ENCODE measurements at places on chromosomes 4 and X.
A peak's percentile ranks its signal among the peaks of the same experiment; 100 is the strongest.

DNA sequence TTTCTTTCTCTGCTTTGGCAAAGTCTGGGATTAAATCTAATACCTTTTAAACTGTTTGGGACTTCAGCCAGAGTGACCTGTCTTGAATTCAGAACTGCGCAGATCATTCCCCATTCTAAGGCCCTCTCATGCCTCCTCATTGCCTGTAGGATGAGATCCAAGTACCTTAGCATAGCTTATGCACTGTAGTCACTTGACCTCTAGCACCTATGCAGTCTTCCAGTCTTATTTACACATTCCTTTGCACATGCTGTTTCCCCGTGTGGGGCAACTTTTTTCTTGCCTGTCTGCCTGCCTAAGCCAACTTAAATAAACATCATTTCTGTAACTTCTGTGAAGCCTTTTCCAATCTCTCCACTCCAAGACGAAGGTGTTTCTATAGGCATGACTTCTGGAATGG, 68.4 kb downstream of the AR start:
- no peak for DNase-seq

DNA sequence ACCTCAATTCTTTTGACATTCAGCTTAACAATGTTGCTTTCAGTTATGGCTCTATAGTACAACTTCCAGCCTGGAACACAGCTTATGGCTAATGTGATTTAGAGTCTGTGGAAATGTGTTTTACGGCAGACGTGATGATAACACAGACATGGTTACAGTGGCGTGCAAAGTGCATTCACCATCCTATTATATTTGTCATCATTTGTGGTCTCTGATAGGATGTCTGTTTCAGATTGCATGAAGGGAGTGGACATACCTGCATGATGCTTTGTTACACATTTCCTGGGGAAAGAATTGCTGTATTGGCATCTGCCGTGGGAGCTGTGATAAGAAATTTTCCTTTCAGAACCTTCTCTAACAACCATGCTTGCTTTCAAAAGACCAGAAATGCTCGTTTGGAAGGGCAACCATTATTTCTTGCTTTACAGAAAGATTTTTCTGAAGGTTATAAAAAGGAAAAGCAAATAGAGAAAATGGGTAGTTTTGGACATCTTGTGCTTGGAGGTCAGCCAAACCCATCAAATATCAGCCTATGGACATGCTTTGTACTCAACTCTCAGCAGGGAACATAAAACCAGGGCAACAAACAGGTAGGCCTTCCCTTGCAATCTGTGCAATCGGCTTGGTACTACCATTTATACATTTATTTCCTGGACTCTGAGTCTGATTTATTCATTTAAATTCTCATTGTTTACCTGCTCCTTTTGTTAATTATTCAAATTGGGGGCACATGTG, 273.9 kb downstream of the TLL1 start:
- no peak for DNase-seq

GRCh38 chr4:189002475-189002874, 863.2 kb downstream of the TRIML1 start:
- DNase-seq = no peak

DNA sequence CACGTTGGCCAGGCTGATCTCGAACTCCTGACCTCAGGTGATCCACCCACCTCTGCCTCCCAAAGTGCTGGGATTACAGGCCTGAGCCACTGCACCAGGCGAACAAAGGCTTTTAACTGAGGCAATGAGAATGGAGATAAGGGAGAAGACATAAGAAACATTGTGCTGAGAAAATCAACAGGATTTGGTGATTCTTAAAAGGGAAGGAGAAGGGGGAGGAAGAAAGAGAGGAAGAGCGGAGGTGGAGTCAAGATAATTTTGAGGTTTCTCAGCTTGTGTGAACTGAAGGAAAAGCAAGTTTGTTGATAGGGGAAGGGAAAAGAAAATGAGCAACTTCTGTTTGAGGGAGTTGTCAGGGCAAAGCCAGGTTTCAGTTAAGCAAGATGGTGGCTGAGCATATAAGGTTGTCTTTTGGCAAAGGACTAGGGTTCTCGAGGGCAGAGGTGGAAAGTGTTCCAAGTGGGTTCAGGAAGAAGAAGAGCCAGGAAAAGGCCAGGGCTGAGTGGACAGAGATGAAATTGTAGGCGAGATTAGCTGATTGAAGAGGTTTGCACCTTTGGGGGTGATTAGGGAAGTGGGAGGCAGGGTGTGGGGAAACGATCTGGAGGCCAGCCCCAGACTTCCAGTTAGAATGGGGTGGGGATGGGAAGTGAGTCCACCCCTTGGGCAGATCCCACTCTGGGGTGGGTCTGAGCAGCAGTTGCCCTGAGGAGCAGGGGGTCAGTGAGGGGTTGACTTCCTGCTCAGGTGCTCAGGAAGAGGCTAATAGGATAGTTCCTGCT, 7.8 kb downstream of the DOCK11 start:
- DNase-seq = peak; percentile 36

DNA sequence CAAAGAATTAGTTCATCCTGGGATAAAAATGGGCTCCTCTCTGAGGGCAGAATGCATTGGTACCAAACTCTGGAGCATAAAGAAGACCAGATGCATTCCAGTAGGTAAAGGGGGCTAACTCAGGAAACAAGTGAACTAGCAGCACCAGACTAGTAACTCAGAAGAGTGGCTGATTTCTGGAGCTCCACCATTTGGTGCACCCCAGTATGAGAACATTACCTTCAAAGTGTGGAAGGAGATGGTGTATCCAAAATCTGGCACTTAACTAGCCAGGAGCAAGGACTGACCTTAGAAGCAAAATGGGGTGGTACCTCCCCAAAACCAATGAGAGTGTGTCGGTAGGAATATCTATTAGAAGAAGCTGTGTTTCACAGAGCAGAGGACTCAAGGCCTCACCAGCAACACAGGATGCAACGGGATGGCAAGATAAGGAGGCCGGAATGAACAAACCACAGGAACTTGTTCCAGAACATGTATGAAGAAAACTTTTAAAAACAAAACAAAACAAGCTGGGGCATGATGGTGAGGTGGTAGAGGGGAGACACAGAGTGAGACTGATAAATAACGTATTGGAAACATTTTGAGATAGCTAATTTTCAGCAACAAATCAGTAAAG, 142.3 kb downstream of the INPP4B start:
- DNase-seq = no peak

DNA sequence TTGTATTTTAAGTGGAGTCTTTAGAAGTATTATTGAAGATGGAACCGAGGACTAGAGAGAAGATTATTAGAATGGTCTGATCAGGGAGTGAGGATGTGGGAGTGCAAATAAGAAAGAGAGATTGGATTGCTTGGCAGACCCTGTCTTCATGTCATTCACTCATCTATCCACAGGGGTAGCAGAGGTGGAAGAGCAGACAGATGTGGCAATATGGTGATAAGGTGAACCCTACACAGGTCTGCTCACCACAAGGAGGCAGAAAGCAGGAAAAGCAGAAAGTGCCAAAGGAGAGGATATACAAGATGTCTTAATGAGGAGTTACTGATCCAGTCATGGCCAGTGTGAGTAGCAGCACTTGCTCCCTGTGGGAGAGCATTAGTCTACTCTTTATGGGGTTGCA, 129.4 kb downstream of the MAGEE2 start:
- no peak for DNase-seq

- no peak for DNase-seq
These were observed 309.8 kb upstream of the GALNT7 start for GRCh38 chr4:172858731-172859230.

DNA sequence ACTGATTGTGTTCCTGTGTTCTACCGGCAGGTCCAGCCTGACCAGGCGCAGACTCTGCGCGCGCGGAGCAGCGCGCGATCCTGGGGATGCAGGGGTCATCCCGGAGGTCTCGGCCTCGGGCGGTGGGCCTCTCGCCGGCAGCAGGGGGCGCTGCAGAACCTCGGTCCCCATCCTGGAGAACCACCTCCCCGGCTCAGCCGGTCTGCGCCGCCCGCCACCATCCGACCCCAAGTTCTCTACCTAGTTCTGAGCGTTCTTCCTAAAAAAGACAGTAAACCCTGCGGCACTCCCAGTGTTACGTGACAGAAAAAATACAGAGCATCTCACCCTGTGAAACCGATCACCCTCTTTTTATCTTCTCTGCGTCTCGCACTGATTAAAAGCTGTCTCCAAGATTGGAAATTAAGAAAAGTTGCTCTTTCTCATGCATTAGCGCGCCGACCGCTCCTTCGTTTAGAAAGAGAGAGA, 1.6 kb downstream of the TRPC3 start:
- no peak for DNase-seq

- DNase-seq = no peak
These were observed 46.5 kb downstream of the HADH start for GRCh38 chr4:108036213-108036612.

DNA sequence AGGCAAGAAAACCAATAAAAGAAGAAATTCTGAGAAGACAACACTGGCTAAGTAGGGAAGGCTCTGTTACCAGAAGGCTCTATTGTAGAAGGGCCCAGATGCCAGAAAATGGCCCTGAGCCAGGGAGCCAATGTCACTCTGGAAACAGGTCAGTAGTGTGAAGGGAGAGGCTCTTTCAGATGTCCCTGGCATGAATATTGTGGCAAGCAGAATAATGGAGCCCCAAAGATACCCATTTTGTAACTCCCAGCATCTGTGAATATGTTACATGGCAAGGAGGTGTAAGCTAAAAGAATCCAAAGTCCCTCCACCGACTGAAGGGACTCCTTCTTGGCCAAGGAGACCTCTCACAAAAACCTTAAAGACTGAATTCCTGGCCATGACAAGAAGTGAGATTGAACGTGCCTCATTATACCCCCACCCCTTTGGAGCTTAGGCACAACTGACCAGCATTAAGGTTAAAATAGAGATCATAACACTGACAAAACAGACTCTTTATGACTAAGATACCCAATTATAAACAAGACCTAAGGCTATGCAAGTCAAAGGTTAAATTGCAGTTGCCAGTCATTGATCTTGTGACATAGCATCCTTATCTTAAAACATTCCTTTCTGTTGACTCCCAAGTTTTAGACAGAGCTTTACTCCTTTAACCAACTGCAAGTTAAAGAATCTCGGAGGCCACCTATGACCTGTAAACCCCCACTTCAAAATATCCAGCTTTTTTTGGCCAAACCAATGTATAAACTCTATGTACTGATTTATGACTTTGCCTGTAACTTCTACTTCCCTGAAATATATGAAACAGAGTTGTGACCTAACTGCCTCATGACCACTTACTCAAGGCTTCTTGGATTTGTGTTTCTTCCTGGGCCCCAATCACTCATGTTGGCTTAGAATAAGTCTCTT, 42.2 kb upstream of the SMIM10 start:
- no peak for DNase-seq

- DNase-seq = peak; percentile 38
These were observed 19.3 kb upstream of the SPIN2A start for GRCh38 chrX:57156397-57157049.

GRCh38 chrX:119015407-119016237, 41.2 kb downstream of the LONRF3 start:
- peak; percentile 86 for DNase-seq

DNA sequence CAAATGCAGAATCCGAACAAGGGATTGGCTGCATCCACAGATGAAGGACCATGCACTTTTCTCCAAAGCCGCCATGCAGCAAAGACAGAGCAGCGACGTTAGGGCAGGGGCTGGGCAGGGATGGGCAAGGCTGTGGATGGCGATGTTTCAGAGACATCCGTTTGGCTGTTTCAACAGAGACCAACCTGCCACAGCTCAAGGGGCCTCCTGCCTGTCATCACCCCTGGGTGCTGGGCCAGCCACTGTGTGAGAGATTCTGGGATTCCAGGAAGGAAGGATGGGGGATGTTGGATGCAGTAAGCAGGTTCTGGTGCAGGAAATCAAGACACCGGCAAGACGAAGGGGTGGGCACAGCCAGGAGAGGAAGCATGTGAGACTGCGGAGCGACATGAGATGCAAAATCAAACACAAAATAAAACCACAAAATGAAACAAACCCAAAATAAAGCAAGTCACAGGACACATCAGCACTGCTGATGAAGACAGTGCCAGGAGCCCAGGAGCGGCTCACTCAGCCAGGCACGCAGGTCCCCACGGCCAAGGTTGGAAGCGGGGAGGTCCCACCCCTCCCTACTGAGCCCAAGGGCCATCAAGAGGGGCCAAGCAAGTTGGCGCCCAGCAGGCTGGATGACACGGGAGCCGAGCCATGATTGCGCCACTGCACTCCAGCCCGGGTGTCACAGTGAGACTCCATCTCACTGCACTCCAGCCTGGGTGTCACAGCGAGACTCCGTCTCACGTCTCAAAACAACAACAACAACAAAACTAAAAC, 68.1 kb downstream of the FAM53A start:
- no peak for DNase-seq

GRCh38 chr4:77113069-77113468, 37.3 kb upstream of the CCNI start:
- no peak for DNase-seq

DNA sequence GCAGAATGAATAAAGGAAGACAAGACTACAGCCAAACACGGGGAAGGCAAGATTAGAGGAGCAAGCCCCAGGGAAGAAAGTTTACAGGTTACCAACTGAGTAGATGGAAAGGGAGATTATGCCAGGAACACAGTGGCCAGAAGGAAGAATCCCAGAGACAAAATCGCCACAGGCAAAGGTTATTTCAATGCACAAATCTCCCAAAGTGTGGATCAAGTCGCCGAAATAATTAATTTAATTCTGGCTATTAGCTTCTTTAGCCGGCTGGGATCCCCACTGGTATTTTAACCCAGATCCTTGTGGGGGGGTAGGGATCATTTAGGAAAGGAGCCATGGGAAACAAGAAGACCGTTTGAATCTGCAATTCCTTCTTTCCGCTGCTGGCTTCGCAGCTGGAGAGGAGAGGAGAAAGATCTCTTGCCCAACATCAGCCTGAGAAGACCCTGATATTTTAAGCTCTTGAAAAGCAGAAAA, 171.0 kb downstream of the DHX15 start:
- DNase-seq = no peak

DNA sequence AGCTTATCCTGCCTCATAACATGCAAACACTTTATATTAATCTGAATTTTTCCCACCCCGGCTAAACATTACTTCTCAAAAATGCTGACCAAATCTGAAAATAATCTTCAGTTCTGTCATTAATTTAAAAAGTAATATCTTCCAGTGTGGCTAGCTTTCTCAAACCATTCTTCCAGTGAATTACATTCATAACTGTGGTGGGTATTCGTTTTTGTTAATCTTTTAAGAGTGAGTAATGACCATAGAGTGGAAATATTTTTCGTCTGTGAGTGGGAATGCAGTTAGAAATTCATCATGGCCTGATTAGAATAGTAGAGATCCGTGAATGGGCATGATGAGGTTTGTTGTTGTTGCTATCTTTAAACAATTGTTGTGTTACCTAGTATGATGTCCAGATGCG, 138.6 kb upstream of the SFRP2 start:
- no peak for DNase-seq
